Hippocampal formation (tissue), 2 donors: ENCODE measurements at places on chromosomes 5 and 9.
A peak's percentile ranks its signal among the peaks of the same experiment; 100 is the strongest.

DNA sequence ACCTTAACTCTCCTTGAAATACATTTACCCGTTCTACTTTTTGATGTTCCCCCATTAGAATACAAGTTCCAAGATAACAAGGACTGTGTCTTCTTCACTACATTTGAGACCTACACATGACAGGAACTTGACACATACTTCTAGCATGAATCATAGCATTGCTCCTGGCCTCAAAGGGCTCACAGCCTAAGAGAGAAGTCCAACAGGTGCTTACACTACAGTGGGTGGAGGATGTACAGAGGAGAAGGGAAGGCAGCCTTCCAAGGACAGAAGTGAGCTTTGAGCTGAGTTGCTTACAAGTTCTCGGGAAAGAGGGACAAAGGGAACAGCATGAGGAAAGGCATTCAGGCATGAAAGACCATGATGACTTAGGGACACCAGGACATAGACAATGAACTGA lies 56.9 kb upstream of the MSX2 start:
- DNase-seq = no peak

DNA sequence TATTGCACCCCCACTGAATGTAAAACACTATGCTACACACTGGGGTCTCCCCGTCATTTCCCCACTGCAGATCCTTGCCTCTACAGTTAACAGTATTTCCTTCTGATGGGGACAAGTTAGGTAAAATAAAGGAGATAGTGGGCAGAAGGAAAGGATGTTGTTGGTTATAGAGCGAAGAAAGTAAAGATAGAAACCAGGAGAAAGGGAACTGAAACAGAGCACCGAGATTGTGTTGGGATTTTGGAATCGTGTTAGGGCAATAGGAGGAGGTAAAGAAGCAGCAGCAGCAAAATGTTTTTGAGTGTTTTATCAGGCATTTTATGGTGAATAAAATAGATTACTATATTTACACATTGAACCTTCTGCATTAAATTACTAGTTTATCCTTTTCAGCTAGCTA lies 60.0 kb downstream of the PAM start:
- DNase-seq = no peak

DNA sequence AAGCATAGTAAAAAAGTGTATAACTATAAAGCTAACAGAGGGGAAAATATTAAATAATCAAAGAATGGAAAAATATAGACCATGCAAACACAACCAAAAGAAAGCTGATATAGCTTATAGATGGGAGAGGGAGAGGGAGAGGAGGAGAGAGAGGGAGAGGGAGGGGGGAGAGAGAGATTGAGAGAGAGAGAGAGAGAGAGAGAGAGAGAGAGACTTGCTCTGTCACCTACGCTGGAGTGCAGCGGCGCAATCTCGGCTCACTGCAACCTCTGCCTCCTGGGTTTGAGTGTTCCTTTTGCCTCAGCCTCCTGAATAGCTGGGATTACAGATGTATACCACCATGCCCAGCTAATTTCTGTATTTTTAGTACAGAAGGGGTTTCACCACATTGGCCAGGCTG lies 110.6 kb downstream of the RAPGEF6 start:
- DNase-seq = no peak

DNA sequence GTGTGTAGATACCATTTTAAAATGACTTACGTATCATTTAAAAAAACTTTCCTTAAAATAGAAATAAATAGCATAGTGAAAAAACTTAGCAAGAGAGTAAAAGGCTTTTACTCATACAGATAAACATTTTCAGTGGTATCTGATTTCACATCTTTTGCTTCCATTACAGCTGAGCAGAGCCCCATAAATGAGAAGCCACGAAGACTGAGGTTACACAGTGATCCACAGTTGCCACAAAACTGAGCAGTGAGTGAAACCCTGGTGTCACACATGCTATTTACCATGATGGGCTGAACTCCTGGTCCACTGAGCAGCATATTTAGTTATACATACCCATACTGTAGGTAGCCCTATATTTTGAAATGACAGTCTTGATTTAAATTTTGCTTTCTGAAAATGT lies 401.2 kb downstream of the KIAA0825 start:
- no peak for DNase-seq

GRCh38 chr9:81474125-81474524 lies 215.2 kb downstream of the TLE1 start:
- DNase-seq = no peak

GRCh38 chr5:32312197-32312594 lies 543 bp downstream of the MTMR12 start:
- DNase-seq = peak; percentile 15

- DNase-seq = no peak
Observed at GRCh38 chr9:132109291-132109690, 29.6 kb upstream of the MED27 start.

GRCh38 chr5:97548739-97549080 lies 365.7 kb upstream of the RIOK2 start:
- no peak for DNase-seq

GRCh38 chr5:57327561-57328367 lies 153.9 kb downstream of the GPBP1 start:
- DNase-seq = no peak

GRCh38 chr9:20290257-20290656 lies 332.0 kb downstream of the MLLT3 start:
- DNase-seq = no peak

DNA sequence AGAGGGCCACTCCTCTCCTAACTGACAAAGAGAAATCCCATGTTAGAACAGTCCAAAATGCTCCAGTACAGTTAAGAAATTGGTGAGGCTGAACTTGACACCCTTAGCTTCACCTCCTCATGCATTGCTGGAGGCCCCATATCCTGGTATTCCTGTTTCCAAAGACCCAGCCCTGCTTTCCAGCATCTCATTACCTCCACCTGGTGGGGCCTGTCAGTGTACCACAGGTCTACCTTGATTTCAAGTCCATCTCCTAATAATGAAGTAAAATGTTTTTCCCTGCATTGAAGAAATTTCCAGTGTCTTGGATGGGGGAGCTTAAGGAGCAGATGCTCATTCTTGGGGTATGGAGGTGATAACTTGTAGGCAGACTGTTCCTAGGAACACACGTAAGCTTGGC lies 70.6 kb upstream of the S1PR3 start:
- DNase-seq = no peak

GRCh38 chr5:145668714-145669113 lies 166.4 kb downstream of the PRELID2 start:
- no peak for DNase-seq

- DNase-seq = no peak
Observed at GRCh38 chr5:84603568-84604185, 219.0 kb upstream of the EDIL3 start.

DNA sequence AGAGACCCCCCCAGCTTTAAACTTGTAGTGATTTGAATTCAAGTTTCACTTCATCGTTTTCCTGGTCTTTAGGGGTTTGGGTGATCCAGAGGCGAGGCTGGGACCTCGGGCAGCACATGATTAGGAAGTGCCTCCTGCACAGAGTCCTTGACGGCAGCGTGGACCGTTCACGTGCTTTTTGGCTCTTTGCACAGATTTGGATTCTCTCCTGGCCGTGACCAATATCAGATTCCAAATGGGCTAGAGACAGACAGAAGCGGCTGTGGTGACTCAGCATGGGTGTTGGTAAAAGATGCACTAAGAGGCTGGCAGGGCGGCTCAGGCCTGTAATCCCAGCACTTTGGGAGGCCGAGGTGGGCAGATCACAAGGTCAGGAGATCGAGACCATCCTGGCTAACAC lies 117.2 kb upstream of the CACNA1B start:
- no peak for DNase-seq

GRCh38 chr5:66870708-66871107 lies 274.5 kb downstream of the MAST4 start:
- no peak for DNase-seq

- no peak for DNase-seq
Observed at GRCh38 chr5:67059744-67060490, 136.7 kb downstream of the CD180 start.

- DNase-seq = no peak
Observed at GRCh38 chr9:91727316-91727861, 222.6 kb downstream of the ROR2 start.

DNA sequence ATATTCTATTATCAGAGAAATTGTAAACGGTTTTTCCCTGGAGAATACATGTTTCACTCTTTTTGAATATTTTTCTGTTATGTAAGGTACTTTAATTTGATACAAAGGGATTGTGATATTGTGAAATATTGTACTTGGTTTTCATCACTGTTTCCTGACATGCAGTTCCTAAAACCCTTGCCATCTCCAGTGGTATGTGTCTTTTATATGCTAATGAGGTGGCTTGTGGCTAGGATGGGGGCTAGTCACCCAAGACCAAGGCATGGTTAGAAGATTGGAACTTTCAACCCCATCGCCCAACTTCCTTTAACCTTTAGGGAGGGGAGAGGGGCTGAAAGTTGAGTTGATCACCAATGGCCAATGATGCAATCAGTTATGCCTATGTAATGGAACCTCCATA lies 160.6 kb downstream of the TAF11L14 start:
- no peak for DNase-seq

- DNase-seq = no peak
Observed at GRCh38 chr9:77960356-77961153, 71.1 kb downstream of the GNAQ start.

DNA sequence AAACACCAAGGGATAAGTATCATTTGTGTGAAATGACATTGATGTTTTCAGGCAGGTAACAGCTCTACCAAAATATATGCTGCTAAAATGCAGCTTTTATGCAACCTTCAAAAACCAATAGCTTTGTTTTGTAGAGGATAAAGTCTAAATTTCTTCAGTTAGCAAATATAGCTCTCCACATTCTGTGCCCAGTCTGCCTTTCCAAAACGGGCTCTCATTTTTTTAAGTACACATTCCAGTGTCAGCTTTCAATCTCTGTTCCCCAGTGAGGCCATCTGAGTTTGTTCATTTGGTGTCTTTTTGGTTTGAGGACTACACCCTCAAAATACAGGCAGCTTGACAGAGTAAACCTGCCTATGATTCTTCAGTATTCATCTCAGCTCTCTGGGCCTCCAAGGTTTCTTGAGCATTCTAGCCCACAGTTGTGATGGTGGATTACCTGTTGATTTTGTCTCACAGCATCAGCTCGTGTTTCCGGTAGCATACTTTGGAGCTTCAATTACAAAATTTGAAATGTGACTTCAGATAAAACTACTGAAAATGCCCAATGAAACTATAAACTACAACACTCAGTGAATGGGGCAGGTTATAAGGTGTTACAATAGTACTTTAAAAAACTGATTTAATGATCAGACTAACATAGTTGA lies 55.7 kb downstream of the NR3C1 start:
- DNase-seq = no peak

DNA sequence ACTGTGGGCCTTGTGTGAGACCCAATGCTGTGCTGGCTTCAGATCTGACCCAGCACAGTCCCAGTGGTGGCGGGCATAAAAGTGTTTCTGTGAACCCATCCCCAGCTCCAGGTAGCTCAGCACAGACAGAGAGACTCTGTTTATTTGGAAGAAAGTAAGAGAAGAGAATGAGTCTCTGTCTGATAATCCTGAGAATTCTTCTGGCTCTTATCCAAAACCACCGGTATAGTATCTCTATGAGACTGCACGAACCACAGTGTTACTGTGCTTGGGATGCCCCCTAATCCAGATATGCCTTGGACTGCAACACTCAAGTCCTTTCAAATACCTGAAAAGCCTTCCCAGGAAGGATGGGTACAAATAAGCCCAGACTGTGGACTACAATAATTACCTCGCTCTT lies 1660.8 kb upstream of the ACO1 start:
- no peak for DNase-seq

DNA sequence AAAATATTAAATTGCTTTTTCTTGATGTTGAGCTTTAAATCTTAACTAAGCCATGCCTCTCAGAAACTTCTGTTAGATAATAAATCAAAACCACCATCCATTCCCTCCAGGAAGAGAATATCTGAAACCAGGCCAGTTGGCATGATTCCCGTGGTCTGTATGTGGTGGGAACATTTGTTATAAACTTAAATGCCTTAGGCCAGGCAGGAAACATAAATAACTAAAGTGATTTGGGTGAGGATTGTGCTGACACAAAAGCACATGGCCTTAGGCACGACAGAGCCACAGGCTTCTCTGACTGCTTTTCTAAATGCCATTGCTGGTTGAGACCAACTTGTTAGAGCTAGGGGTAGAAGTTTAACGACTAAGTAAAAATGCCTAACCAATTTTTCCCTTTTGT lies 255.9 kb downstream of the GABRG2 start:
- DNase-seq = no peak

DNA sequence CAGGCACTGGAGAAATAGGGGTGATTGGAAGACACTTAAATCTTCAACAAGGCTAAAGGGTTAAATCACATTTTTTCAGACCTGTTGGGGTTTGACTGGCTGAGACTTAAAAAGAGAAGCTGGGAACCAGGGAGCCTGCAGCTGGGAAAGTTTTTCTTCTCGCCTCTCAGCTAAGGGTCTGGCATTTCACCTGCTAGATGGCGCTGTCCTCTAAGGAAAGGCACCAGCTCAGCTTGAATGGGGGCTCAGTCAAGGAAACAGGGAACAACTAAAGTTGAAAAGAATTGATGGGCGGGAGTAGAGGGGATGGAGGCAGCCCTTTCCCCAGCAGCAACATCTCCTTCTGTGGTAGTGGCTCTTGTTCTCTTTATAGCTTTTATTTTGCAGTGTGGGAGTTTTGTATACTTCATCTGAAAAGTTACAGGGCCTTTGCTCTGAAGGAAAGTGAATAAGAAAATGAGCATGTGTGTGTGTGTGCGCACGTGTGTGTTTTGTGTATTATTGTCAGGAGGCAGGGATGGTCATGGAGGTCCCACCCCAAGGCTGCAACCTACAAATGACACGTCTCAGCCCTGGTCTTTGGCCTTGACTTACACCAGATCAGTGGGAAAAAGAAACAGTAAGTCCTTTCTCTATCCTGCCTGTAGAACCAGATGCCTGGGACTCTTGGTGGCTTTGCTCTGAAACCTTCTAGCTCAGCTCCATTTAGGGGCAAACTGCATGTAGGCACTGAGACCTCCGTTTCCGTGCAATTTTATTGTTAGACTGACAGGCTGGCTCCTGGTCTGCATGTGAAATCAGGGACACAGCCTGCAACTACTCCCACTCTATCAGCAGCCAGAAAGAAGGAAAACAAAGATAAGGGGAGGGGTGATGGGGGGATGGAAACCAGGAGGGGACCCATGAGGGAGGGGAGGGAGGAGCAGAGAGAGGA lies 316.2 kb upstream of the CLINT1 start:
- DNase-seq = peak; percentile 56

GRCh38 chr5:54093861-54094260 lies 216.5 kb downstream of the ARL15 start:
- DNase-seq = no peak

- DNase-seq = no peak
Observed at GRCh38 chr9:115104908-115105307, 13.0 kb downstream of the TNC start.
